ENCODE measurements at places on chromosomes 4 and X. TPM values are rescaled to one million over a fixed set of nuclear protein-coding genes. Genes with fewer than 3 reads are reported as not detected.

Gene SSX4B
- not detected for polyA plus RNA-seq

DNA sequence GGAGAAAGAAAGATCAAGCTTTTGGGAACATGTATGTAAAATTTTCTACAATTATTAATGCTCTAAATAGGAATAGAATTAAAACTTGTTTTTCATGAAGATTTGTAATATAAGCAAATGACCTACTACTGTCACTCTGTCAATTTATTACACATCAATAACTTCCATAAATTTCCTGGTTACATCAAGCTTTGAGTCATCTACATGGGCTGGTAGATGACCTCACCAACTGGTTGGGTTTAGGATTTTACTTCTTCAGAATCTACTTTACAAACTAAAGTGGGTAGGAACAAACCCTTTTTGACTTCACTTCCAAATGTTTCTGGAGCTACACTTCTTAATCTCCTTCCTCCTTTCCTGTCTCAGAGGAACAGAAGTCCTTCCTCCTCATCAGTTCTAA, 12.0 kb upstream of the LRAT start:
- no peak for DNase-seq

- DNase-seq = no peak
Observed at GRCh38 chrX:42089031-42089430, 165.7 kb upstream of the CASK start.

DNA sequence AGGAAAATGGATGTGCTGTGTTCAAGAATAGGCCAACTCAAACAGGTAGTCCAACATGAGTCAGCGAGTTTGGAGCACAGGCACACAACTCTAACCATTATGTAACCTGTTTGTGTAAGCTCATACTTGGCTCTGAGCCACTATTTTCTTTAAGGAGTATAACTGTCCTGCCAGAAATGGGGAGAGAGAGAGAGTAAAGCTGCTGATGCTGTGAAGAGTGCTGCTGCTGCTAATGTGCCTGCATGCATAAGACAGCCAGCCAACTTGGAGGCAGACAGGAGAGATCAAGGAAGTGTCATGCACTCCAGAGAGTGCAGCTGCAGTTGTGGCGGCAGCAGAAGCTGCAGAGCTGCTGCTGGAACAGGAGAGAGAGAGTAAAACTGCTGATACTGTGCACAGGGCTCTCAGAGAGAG, 11.7 kb upstream of the STATH start:
- DNase-seq = no peak

GRCh38 chr4:149885896-149886295, 70.3 kb upstream of the IQCM start:
- no peak for DNase-seq

Gene SPATA4
- not detected for polyA plus RNA-seq

- DNase-seq = no peak
Observed at GRCh38 chr4:137000432-137000831, 531.9 kb downstream of the PCDH18 start.

DNA sequence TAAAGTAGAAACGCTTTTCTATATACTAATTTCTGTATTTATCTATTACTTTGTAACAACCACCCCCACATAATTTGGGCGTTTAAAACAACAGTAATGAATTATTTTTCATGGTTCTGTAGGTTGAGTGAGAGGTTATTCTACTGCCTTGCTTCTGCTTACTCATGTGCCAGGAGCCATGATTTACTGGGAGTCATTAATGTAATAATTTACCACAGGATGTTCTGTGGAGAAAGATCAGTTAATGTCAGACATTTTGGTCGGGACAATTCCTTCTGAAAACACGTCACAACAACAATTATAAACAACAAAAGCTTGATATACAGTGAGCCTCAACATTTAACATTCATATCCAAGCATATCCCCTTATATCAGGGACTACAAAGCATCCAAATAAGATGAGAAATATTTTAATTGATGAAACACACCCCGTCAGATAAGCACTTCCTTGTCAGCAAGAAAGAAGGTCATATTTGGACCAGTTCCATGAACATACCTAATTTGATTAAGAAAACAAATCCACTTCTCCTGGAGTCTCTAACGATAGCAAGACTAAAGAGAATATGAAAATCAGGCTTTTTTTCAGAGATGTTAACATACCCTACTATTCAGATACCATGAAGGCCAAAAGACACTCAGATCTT, 238.5 kb downstream of the PRDM5 start:
- no peak for DNase-seq

DNA sequence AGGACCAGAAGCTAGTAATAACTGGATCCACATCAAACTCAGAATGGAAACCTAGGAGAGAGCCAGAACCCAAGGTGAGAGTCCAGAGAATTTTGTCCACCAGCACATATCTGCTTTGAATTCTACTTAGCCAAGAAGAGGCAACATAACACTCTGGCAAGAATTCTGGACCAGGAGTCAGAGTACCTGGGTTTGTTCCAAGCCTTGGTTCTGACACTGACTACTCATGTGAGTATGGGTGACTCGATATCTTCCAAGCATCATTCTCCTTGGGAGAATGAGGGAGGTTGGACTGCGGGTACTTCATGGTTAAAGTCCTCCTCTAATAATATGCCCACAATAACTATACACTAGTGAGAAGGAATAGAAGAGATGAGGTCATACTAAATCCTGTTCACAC, 144.0 kb upstream of the JADE1 start:
- no peak for DNase-seq

GRCh38 chr4:19580095-19580494, 671.6 kb upstream of the SLIT2 start:
- DNase-seq = no peak

GRCh38 chrX:120781403-120781802, 94.3 kb downstream of the CT47B1 start:
- no peak for DNase-seq

- no peak for DNase-seq
Observed at GRCh38 chrX:78997870-78998558, 52.8 kb downstream of the P2RY10 start.

Gene GCNA
- polyA plus RNA-seq = 0.26 TPM

Gene CYP4V2
- polyA plus RNA-seq = 5.5 TPM
